ENCODE measurements at places on chromosomes 7 and 10.

- no peak for DNase-seq
These were observed 23.3 kb upstream of the EMX2 start for GRCh38 chr10:117519286-117519685.

DNA sequence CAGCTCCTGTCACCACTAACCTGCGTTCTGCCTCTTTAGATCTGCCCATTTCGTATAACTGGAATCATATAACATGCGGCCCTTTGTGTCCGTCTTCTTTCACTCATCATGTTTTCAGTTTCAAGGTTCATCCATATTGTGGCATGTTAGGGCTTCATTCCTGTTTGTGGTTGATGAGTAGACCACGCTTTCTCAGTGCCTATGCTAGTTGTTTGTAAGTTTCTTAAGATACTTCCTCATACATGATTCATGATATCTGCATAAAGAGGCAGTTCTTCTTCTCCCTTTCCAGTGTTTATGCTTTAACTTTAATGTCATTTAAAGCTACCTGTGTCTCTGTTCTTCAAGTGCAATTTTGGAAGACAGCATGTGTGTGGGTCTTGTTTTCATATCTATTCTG lies 79.5 kb upstream of the FAM20C start:
- no peak for DNase-seq

- no peak for DNase-seq
These were observed 89.0 kb downstream of the JMJD1C start for GRCh38 chr10:63376560-63377304.

DNA sequence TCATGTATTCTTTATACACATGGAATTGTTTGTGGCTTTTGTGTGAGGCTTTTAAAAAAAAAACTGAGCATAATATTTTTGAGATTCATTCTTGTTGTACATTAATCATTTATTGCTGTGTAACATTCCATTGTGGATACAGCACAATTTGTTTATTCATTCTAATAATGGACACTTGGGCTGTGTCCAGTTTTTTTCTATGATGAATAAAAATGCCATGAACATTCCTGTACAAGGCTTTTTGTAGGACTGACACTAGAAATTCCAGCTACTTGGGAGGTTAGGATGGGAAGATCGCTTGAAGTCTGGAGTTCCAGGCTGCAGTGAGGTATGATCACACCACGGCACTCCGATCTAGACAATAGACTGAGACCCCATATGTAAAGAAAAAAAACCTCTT lies 254.3 kb upstream of the CACNA2D1 start:
- no peak for DNase-seq

GRCh38 chr10:115971921-115972320 lies 301.1 kb downstream of the GFRA1 start:
- no peak for DNase-seq

GRCh38 chr10:103100620-103101019 lies 92.5 kb downstream of the NT5C2 start:
- no peak for DNase-seq

- DNase-seq: no peak
These were observed 471.9 kb upstream of the PODXL start for GRCh38 chr7:132028144-132028920.

DNA sequence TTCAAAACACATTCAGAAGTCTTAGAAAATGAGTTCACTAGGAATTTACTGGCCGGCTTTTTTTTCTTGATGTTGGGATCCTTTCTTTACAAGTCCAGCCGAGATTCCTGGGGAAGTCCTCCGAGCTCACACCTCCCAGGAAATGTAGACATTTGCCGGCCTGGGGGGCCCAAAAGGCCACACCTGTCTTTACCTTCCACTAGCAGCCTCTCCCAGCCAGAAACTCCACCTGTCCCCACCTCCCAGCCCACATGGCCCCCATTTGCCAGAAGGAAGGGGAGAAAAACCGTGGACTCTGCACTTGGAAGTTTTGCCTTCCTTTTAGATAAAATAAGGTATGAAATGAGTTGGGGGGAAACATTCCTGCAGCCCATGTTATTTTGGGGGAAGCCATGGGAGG lies 27.6 kb upstream of the EMX2 start:
- DNase-seq: no peak

DNA sequence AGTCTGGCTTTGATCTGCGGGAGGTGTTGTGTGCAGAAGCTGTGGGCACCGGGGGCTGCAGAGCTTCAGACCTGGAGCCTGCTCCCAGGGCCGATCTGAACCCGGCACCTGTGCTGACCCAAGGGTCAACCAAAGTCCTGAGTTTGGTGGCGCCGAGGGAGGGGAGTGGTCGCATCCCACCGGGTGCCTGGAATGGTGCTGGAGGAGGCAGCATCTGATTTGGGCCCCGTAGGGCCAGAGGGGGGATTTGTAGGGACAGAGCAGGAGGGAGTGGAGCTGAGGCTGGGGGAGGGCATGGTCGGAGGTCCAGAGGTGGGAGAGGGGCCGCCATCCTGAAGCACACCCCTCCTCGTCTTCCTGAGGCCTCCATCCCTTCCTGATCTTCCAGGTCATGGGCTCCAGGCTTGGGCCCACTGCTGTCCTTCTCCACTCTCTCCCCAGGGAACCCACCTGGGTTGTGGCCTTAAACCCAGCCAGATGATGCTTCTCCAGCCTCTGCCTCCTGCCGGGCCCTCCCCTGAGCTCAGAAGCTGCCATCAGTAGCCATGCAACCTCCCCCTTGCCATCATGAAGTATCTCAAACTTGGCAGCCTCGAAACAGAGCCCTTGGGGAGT lies 112.9 kb downstream of the LHPP start:
- DNase-seq: no peak

GRCh38 chr10:124240839-124241291 lies 147.5 kb upstream of the CHST15 start:
- DNase-seq: no peak

DNA sequence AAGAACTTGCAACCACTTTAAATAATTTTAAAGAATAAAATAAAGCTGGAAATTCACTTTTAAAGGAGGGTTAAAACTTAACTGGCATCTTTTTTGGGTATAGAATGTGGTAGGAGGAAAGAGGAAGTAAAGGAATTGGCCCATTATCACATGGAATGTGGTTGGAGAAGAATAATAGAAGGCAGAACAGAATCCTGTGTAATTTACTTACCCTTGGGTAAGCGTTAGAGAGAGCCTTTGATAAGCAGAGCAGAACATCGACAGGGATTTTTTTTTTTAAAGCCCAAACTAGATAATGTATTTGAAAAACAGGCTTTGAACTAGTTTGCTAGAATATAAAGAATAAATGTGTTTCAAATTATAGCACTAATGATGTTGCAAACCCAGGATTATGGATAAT lies 199.8 kb upstream of the KIAA1217 start:
- DNase-seq: no peak

GRCh38 chr10:50653142-50653541 lies 29.4 kb upstream of the SGMS1 start:
- DNase-seq: no peak
